ENCODE measurements at places on chromosomes 3 and 15.
A peak's percentile ranks its signal among the peaks of the same experiment; 100 is the strongest.

DNA sequence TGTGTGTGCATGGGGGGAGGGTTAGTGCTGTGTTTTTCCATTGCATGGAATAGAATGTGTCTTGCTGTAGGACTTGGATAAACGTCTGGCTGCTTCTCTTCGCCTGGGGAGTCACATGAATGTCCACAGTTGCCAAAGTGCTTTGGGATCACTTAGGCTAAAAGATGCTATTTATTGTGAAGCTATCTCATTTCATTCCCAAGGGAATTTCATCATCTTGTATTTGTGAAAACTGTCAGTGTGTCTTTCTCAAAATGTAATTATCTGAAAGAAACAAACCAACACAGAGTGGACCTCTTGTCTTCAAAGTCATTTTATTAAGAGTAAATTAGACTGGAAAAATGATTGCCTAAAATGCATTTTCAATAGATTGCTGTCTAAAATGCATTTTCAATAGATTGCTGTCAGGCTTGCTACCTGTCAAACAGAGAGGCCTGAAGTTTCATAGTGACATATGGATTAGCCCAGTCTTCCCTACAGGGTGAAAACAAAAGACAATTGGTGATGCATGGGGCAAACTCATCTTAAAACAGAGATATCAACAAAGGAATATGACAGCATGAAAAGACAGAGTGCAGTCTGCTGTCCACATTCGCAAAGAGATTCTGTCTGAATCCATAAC, 117.1 kb upstream of the GOLIM4 start:
- no peak for DNase-seq

GRCh38 chr3:57999417-58000115, 8.7 kb upstream of the FLNB start:
- DNase-seq: no peak

- peak; percentile 60 for DNase-seq
Measured at GRCh38 chr3:126267169-126267975, 87.0 kb upstream of the ALDH1L1 start.

- no peak for DNase-seq
Measured at GRCh38 chr3:169914321-169914720, 2.9 kb downstream of the SAMD7 start.

- DNase-seq: no peak
Measured at GRCh38 chr3:131731709-131732108, 228.9 kb upstream of the MRPL3 start.

DNA sequence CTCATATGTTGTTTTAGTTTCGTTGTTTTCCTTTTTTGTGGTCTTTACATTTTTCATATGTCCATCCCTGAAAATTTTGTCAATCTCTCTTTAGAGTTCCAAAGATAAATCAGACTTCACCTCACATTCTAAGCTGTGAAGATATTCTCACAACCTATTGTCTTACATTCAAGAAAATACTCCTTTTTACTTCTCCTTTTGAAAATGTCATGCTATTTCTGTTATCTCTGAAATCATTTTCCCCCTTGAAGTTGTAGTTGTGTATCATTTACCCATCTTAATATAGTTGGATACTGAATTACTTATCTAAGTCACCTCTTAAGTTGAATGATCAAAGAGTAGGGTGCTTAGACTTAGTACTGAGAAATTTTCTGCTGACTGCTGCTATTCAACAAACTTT, 74.3 kb downstream of the DCUN1D1 start:
- no peak for DNase-seq

Data from SW 1271 (cell line).